ENCODE measurements at places on chromosomes 4 and X.

GRCh38 chrX:133674726-133675470, 259.6 kb upstream of the GPC4 start:
- no peak for DNase-seq

GRCh38 chr4:139593091-139593564, 37.1 kb upstream of the SETD7 start:
- no peak for DNase-seq

DNA sequence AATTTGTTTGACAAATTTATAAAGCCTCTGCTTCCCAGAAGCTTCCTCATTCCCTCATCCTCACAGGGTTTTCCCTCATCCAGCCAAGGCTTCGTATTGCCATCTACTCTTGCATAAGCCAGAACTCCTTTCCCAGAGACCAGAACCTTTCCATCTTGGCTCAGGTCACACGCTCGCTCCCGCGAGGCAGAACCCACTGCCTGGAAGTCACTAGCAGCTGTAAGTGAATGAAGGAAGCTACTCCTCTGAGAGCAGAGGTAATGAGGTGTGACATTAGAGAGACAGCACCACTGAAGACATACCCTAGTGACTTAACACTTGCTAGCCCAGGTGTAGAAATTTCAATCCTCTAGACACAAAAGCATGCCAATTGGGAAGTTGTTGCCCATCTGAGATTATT, 52.5 kb downstream of the LHFPL1 start:
- DNase-seq, result no peak

GRCh38 chrX:70421618-70422017, 1.5 kb upstream of the GDPD2 start:
- peak; percentile 5 for DNase-seq

GRCh38 chr4:133440404-133440803, 291.3 kb downstream of the PCDH10 start:
- no peak for DNase-seq

DNA sequence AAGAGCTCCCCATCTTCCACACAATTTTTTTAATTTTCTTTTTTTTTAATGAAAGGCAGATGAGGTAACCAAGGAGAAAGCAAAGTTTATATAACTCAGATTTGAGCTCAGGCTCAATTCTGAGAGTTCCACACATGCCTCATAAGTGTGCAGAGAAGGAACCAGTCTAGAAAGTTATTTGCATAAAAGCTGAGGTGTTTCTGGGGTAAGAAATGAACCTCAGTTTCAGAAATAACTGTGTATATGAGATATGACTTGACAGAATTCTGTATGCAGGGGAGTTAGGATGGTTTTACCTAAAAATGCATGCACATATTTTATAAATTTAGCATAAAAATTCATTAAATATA, 51.3 kb downstream of the DTHD1 start:
- no peak for DNase-seq

- no peak for DNase-seq
Observed at GRCh38 chrX:22184096-22184495, 88.6 kb upstream of the CBLL2 start.

- DNase-seq, result no peak
Observed at GRCh38 chrX:66164470-66164869, 423 bp downstream of the HEPH start.
